ENCODE measurements at places on chromosomes 11 and 22. TPM values are rescaled to one million over a fixed set of nuclear protein-coding genes. Genes with fewer than 3 reads are reported as not detected.

- H3K4me1 ChIP-seq: no peaks in the 10 kb centered on the region
- H3K36me3 ChIP-seq: no peaks in the 10 kb centered on the region
- DNase-seq: no peak
- H3K4me3 ChIP-seq: no peak overlapping the region
- no peaks in the 10 kb centered on the region for H3K27me3 ChIP-seq
These were observed 88.3 kb downstream of the C11orf87 start for GRCh38 chr11:109510316-109510715.

GRCh38 chr22:17789379-17790200, 15.3 kb upstream of the BID start:
- no peaks in the 10 kb centered on the region for H3K4me1 ChIP-seq
- peaks cover 21% of the 10 kb centered on the region for H3K36me3 ChIP-seq
- no peak for DNase-seq

The SLC15A3 gene
- total RNA-seq: 1.9 TPM

The CSF2RB gene
- total RNA-seq: not detected

DNA sequence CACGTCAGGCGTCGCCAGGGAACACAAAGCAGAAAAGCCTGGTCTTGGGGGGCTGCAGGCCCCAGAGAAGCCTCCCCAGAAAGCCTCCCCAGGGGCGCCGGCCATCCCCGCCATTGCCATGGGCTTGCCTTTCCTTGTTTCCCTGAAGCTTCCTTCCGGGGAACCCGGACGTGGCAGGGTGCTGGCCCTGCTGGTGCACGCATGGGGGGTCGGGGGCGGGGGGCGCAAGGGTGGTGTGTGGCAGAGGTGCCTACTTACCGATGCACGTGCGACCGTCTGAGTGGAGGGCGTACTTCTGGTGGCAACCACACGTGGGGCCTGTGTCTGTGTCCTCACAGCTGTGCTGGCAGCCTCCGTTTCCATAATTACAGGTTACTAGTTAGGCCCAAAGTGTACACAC, 71.0 kb upstream of the TTLL12 start:
- no peak overlapping the region for H3K27ac ChIP-seq
- no peak overlapping the region for H3K4me3 ChIP-seq
- H3K36me3 ChIP-seq: no peaks in the 10 kb centered on the region
- no peak for DNase-seq
- H3K27me3 ChIP-seq: peaks cover 62% of the 10 kb centered on the region
- peaks cover 2% of the 10 kb centered on the region for H3K4me1 ChIP-seq

- peaks cover 20% of the 10 kb centered on the region for H3K4me1 ChIP-seq
- H3K27me3 ChIP-seq: no peaks in the 10 kb centered on the region
- peak; percentile 75 for DNase-seq
- H3K4me3 ChIP-seq: no peak overlapping the region
- H3K36me3 ChIP-seq: peaks cover 25% of the 10 kb centered on the region
- H3K27ac ChIP-seq: peak overlapping the region; percentile 73
These were observed 10.7 kb downstream of the FAM118A start for GRCh38 chr22:45320357-45320976.

DNA sequence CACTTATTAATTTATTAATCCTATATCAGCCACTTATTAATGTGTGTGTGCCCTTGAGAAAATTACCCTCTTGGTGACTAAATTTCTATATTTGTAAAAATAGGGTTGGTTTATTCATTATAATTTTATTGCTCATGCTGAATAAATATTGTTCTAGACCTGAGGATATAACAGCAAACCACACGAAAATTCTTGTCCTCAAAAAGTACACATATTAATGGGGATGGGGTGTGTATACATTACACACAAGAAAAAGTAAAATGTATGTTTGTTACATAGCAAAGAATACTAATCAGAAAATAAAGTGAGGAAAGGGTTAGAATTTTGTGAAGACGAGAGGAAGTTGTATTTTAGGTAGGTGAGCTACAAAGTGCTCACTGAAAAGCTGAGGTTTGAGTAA, 1068.9 kb upstream of the RAG2 start:
- no peak overlapping the region for H3K4me3 ChIP-seq
- H3K4me1 ChIP-seq: no peaks in the 10 kb centered on the region
- H3K27me3 ChIP-seq: no peaks in the 10 kb centered on the region
- no peak for DNase-seq

- no peaks in the 10 kb centered on the region for H3K36me3 ChIP-seq
- no peak for DNase-seq
- no peaks in the 10 kb centered on the region for H3K4me1 ChIP-seq
- H3K27me3 ChIP-seq: peaks cover 3% of the 10 kb centered on the region
These were observed 113.8 kb downstream of the BUD13 start for GRCh38 chr11:116658876-116659535.

The RABL2B gene
- total RNA-seq: 8.4 TPM

DNA sequence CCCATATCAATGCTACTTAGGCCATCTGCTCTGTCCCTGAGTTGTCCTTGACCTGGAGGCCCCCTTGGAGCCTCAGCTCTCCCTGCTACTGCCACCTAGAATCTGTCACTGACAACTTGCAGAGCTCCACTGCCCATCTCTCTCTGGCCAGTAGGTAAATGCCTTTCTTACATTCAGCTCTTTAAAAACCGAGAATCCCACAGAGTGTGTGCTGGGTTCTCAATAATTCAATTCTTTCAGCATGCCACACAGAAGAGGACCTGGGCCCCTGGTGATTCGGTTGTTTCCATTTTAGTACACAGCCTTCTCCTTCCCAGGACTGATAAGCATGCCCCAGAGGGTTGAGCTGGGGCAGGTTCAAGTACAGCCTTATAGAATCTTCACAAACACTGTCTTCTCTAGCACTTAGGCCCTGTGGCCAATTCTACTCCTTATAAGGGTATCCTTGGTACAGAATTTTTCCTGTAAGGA, 22.0 kb upstream of the IPO7 start:
- no peak for DNase-seq
- H3K27ac ChIP-seq: peak overlapping the region; percentile 45
- no peak overlapping the region for H3K4me3 ChIP-seq
- H3K36me3 ChIP-seq: no peaks in the 10 kb centered on the region
- peaks cover 18% of the 10 kb centered on the region for H3K4me1 ChIP-seq
- no peaks in the 10 kb centered on the region for H3K27me3 ChIP-seq

The SMTNL1 gene
- total RNA-seq: not detected

The MYBPC3 gene
- not detected for total RNA-seq

The ACRV1 gene
- total RNA-seq: not detected

The DEPDC7 gene
- total RNA-seq: 9.7 TPM

The BTG4 gene
- total RNA-seq: not detected

- DNase-seq: no peak
- H3K36me3 ChIP-seq: no peaks in the 10 kb centered on the region
- H3K27ac ChIP-seq: no peak overlapping the region
- H3K4me1 ChIP-seq: no peaks in the 10 kb centered on the region
- no peak overlapping the region for H3K4me3 ChIP-seq
- H3K27me3 ChIP-seq: 0 out of 2 replicates have a peak, but pooled peaks cover 4% of the 10 kb centered on the region
These were observed 83.8 kb upstream of the MYOD1 start for GRCh38 chr11:17635551-17635938.

The AMBRA1 gene
- total RNA-seq: 16.7 TPM

DNA sequence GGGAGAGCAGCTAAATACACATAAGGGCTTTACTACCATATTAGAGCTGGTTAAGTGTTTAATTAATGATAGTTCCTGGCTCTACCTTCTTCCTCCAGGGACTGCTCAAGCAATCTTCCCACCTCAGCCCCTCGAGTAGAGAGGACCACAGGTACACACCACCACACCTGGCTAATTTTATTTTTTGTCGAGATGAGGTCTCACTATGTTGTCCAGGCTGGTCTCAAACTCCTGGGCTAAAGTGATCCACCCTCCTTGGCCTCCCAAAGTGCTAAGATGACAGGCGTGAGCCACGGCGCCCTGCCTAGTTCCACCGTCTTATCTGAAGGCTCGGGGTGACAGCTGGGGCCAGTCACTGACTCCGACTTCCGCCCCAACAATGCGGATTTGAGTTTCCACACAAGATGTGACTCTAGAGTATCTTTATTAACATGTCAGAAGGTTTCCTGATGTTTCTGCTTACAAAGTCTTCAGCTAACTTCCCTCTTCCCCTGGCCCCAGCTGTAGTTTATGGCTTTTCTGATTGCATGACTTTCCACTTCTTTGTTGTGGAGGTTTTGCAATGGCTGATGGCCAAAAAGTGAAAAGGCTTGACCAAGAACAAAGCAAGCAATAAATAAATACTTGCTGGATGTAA, 16.8 kb downstream of the TPST2 start:
- no peaks in the 10 kb centered on the region for H3K27me3 ChIP-seq
- H3K27ac ChIP-seq: peak overlapping the region; percentile 43
- peaks cover 9% of the 10 kb centered on the region for H3K4me1 ChIP-seq
- peak; percentile 48 for DNase-seq
- H3K4me3 ChIP-seq: no peak overlapping the region

The ZP1 gene
- 0.28 TPM for total RNA-seq

DNA sequence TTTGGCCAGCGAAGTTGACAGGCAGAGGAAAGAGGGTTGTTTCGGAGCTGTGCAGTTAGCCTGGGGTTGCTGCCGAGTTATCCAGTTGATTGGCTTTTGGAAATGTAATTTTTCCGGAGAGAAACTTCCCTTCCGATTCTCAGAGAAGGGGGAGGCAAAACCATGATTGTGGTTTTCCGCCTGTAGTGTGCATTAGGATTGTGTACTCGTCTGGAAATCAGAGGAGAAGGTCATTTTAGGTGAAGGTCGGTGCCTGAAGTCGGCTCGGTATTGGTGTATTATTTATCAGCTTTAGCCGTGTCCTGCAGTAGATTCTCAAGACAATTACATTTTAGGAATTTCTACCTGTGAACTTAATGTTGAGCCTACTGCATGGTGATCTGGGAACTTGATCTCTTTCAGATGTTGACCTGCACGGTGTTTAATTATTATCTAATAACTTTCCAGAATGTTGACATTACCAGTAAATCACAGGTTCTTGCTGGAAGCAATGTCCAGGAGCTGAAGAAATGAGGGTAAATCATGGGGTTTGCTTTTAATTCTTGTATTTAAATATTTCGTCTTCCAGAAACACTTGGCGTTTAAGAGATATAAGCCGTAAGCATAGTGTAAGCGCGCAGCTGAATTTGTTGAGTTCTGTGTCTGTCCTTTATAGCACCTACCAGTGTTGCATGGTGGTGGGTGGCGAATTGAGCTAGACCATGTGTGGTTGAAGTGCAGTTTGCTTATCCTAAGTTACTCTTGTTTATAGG, 1.3 kb downstream of the ARHGEF12 start:
- peak overlapping the region; percentile 93 for H3K4me3 ChIP-seq
- H3K36me3 ChIP-seq: no peaks in the 10 kb centered on the region
- no peaks in the 10 kb centered on the region for H3K27me3 ChIP-seq
- no peaks in the 10 kb centered on the region for H3K4me1 ChIP-seq

DNA sequence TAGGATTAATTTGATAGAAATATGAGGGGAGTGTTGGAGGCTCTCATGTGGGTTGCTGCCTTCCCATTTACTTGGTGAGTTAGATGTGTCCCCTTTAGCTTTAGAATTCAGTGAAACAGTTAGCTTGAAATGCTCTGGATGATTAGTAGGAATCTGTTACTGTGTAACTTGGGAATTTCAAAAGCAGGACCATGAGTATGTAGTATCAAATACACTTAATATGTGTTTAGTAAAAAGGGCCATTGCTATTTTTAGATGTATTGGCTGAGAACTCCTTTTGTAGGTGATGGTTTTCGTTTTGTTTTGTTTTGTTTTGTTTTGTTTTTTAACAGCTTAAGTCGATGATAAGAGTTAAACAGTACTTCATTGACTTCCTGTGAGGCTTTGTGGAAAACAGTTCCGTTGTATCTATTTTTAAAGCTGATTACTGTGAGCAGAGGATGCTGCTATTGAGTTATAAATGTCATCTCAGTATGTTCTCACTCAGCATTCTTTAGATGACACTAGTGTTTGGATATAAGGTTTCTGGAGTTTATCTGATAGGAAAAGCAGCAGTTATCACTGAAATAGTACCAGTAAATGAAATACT, 53.5 kb downstream of the MCAM start:
- H3K4me1 ChIP-seq: peaks cover 15% of the 10 kb centered on the region
- no peak overlapping the region for H3K27ac ChIP-seq
- no peaks in the 10 kb centered on the region for H3K36me3 ChIP-seq
- no peaks in the 10 kb centered on the region for H3K27me3 ChIP-seq
- H3K4me3 ChIP-seq: no peak overlapping the region

GRCh38 chr11:9059406-9059805, 32.0 kb downstream of the SCUBE2 start:
- no peaks in the 10 kb centered on the region for H3K4me1 ChIP-seq
- no peaks in the 10 kb centered on the region for H3K27me3 ChIP-seq
- no peaks in the 10 kb centered on the region for H3K36me3 ChIP-seq
- H3K27ac ChIP-seq: no peak overlapping the region
- no peak overlapping the region for H3K4me3 ChIP-seq

The ADAMTS15 gene
- 3.1 TPM for total RNA-seq

The LINC01488 gene
- total RNA-seq: not detected

DNA sequence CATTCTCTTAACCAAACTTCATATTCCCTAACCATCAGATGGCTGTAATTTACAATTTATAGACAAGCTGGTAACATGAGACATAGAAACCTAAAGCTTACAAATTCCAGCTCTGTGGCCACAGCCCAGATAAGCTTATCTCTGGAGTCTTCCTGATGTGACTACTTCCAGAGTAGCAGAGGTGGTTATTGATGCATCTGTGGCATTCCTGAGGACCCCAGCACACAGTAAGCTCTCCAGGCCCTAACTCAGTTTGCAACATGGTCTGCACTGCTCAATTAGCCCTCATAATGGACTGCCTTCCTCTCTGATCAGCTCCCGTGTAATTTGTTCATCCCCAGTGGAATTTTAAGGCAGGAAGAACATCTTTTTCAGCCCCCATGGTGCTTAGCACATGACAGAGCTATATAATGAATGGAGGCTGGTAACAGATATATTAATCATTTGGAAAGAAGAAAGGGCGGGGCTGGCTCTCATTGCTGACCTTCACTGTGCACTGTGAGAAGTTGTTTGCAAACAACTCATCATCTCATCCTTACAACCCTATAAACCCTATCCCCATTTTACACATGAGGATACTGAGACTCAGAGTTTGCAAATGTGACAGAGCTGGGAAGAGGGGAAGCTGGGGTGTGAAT, 30.1 kb upstream of the KCNJ11 start:
- no peak for DNase-seq
- H3K36me3 ChIP-seq: no peaks in the 10 kb centered on the region
- no peak overlapping the region for H3K4me3 ChIP-seq
- no peak overlapping the region for H3K27ac ChIP-seq

DNA sequence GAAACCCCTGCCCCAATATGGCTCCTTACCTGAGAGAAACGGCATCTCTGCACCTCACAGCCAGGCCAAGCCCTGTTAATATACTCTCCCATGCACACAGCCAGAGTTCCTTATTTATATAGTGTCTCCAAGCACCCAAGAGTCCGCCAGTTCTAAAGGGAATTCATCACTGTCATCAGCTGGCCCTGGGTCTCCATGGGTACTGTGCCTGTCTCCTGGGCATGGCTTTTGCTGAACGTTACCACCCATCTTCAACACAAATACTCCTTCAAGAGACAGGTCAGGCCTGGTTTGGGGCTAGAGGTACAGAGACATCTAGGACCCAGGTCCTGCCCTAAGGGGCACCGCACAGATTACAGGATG, 1.6 kb upstream of the ATG16L2 start:
- no peak overlapping the region for H3K27ac ChIP-seq
- H3K4me1 ChIP-seq: peaks cover 24% of the 10 kb centered on the region
- no peaks in the 10 kb centered on the region for H3K27me3 ChIP-seq
- DNase-seq: no peak
- H3K36me3 ChIP-seq: peaks cover 3% of the 10 kb centered on the region
- peak overlapping the region; percentile 89 for H3K4me3 ChIP-seq

The PRODH gene
- total RNA-seq: not detected

- H3K36me3 ChIP-seq: no peaks in the 10 kb centered on the region
- no peak overlapping the region for H3K27ac ChIP-seq
- H3K27me3 ChIP-seq: no peaks in the 10 kb centered on the region
- H3K4me3 ChIP-seq: no peak overlapping the region
- DNase-seq: no peak
These were observed 114.1 kb downstream of the SERGEF start for GRCh38 chr11:17898782-17899181.

- H3K27ac ChIP-seq: peak overlapping the region; percentile 16
- peak; percentile 50 for DNase-seq
- no peaks in the 10 kb centered on the region for H3K36me3 ChIP-seq
These were observed 8.2 kb downstream of the SUSD2 start for GRCh38 chr22:24189249-24190158.
